GM10248 (cell line): ENCODE measurements at places on chromosomes 2 and 18.

GRCh38 chr2:106701203-106702022 lies 184.6 kb downstream of the ST6GAL2 start:
- no peak for DNase-seq

DNA sequence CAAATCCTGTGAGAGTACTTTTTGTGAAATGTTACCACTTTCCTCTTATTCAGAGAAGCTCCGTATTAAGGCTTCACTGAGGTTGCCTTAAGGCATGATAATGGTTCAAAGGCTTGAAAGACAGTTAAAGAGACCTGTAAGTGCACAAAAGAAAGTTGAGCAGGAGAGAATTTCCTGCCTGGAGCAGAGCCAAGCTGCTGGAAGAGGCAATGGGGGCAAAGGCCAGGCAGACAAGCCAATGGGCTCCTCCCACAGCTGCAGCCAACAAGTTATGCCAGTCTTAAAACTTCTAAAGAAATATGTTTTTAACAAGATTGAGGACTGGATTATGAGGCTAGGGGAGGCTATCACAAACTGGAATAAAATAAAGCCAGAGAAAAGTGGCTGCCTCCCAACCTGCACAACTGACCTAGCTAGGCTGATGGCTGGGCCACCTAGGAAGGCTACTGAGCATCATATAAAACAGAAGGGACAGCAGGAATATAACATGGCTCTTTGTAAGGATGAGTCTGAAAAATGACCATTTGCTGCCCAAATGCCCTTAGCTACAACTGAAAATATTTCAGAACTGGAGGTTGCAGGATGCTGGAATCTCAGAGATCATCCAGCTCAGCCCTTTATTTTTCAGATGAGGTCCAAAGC lies 2.1 kb downstream of the IL1B start:
- no peak for DNase-seq

GRCh38 chr2:234550511-234551107 lies 53.7 kb upstream of the ARL4C start:
- DNase-seq, result peak; percentile 72

GRCh38 chr2:101474731-101475384 lies at the start of gene RFX8:
Gene RFX8, minus strand, starts transcription at chr2:101475112. Its CDS starts 8,264 bp downstream, at chr2:101466848.
- DNase-seq, result peak; percentile 27

GRCh38 chr2:18242716-18243115 lies 317.7 kb downstream of the RDH14 start:
- DNase-seq, result no peak
